Stimulated activated CD4-positive, alpha-beta T cell treated with anti-CD3 and anti-CD28 coated beads, TNF-alpha, amount 100 ng/mL, for 48 hours (primary cell): ENCODE measurements at places on chromosomes 7 and 10.

- no peak for DNase-seq
Measured at GRCh38 chr10:108469940-108470339, 1305.4 kb upstream of the SORCS1 start.

DNA sequence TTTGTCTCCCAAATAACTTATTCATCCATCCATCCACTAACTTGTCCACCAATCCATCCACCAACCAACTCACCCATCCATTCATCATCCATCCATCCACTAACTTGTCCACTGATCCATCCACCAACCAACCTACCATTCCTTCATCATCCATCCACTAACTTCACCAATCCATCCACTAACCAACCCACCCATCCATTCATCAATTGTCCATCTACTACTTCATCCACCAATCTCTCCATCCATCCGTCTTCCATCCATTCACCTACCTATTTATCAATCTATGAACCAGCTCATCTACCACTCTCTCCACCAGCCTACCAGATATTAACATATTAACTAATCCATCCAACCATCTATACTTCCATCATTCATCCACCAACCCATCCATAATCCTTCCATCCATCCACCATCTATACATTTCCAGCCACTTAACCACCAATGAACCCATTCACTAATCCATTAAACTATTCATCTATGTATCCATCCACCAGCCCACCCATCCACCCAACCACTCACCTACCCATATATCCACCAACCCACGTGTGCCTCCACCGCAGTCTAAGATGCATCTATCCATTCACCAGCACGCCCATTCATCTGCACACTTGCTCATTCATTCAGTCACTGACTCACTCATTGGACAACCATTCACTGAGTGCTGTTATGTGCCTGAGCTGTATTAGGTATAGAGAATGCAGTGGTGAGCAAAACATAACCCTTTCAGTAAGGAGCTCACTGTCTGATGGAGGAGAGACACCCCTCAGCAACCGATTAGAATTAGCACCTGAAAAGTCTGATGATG is 19.8 kb upstream of the TBL2 start:
- no peak for DNase-seq

DNA sequence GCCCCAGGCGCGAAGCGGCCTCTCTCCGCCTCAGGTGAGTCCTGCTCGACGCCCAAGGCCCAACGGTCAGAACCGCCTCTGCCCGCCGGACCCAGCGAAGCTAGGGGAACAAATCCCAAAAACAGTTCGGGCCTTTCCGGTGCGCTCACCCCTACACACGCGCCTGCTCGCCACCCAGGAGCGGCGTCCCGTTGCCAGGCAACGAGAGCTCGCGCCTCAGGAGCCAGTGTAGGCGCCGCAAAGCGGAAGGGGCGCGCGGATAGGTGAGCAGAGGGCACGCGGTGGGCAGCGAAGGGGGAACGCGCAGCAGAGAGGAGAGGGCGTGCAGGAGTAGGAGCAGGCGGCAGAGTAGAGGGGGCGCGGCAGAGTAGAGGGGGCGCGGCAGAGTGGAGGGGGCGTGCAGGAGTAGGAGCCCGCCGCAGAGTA is at the start of the genes DYDC1 and DYDC2:
TSS of gene DYDC1 (minus strand) at position 193 of the 426 bp plus-strand sequence. CDS start 4,154 bp downstream, outside the sequence.
TSS of gene DYDC2 (plus strand) at position 219 of the 426 bp plus-strand sequence. CDS start 5,663 bp downstream, outside the sequence.
- DNase-seq = peak; percentile 26

DNA sequence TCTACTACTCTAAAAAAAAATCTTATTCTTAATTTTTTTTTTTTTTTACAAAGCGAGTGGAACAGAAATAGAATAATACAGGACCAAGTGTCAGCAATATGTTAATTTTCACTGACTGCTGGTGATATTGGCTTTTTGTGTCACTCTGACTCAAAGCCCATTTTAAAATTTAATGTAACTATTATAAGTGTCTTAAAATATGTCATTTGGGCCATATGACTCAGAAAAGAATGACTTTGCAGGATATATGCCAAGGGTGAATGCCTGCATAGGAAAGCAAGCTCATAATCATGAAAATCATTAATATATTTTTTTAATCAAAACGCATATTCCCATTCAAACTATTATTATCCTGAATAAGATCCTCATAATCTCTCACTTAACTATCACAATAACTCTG is 149.2 kb downstream of the GNAT3 start:
- DNase-seq = no peak

DNA sequence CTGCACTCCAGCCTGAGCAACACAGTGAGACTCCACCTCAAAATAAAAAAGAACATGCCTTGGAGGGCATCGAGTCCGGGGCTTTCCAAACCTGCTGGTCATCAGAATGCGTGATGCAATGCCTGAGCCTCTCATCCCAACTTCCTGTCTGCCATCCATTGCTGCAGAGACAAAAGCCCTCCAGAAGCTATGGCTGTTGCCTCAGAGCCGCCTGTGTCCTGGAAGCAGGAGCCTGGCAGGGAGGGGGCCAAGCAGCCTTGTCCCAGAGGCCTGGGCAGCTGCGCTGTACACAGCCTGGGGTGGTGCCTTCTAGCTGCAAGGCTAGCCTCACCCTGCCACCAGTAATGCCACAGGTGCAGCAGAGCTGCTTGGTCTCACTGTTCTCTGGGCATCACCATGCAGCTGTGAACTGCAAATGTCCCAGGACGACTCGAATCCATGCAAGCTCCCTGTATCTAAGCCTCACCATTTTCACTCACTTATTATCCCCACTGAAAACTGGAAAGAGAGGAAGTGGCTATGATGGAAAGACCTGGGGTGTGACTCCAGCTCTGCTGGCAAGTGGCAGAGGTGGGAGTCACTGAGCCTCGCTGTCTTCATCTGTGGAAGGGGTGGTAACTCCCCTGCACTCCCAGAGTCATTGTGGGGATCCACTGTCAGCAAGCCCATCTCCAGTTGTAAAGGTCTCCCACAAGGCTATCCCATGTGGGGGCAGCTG is 7.0 kb downstream of the ALOX5 start:
- DNase-seq = no peak

DNA sequence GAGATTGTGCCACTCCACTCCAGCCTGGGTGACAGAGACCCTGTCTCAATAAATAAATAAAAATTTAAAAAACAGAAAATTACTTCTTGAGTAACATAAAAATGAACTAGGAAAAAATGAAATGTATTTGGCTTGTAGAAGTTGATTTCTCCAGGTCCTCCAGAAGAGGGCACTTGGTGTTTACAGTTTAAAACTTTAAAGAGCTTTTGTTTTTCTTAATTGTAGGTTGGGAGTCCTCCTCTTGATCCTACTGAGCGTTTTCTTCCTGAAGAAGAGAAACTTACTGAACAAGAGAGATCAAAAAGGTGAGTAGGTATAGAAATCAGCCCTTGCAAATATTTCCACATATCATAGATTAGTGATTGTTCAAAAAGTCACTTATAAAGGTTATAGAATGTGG is 16.2 kb downstream of the KIFBP start:
- no peak for DNase-seq

DNA sequence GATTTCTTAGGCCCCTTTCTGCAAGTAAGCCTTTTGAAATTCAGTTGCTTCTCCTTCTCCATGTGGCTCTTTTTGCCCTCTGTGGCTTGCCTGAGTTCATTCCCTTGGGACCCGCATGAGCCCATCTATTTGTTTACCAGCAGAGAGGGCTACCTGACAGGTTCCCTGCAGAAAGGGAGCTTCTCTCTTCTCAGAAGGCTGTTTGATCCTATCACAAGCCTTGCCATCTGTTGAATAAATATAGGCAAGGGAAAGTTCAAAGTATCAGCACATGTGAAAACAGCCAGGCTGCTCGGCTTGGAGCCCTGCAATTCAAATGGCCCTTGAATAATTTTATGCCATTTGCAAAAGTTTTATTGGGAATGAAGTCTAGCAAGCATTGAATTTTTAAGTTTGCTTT is 720.2 kb upstream of the FZD8 start:
- DNase-seq = no peak

- no peak for DNase-seq
Measured at GRCh38 chr7:102467581-102468477, 3.0 kb downstream of the LRWD1 start.

GRCh38 chr7:153523320-153524015 is 528.7 kb upstream of the DPP6 start:
- DNase-seq = no peak

DNA sequence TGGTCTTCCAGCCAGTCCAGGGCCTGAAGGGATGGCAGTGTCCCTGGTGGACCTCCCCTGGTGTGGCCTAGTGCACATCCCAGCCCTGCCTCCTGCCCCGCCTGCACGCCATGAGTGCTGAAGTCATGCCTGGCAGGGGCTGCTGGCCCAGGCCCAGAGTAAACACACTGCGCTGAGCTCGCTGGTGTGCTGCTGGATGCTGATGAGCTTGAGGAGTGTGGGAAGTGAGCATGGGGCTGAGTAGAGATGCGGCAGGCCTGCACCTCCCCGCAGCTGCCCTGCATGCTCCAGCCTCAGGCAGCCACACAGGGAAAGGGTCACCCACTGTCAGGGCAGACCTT is 43.2 kb downstream of the HTRA1 start:
- DNase-seq = no peak

GRCh38 chr7:151123158-151123821 is 37.0 kb downstream of the AGAP3 start:
- no peak for DNase-seq

GRCh38 chr7:28104041-28104541 is 76.5 kb downstream of the JAZF1 start:
- no peak for DNase-seq

DNA sequence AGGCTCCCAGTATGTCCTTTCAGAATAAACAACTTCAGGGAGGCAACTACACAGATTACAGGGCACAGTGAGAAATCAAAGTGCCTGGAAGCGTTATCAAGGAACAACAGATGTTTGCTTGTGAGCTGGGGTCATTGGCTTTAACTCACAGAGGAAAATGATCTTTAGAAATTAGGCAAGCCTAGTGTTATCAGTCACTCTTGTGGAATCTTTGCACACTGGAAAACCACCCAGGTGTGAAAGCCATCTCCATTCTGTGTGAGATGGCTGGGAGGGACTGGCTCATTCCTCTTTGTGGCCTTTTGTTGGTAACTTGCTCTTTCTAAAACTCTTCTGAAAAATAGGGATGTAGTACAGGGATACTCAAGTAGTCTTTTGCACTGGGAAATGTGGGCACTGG is 716.0 kb downstream of the XPNPEP1 start:
- DNase-seq = no peak

DNA sequence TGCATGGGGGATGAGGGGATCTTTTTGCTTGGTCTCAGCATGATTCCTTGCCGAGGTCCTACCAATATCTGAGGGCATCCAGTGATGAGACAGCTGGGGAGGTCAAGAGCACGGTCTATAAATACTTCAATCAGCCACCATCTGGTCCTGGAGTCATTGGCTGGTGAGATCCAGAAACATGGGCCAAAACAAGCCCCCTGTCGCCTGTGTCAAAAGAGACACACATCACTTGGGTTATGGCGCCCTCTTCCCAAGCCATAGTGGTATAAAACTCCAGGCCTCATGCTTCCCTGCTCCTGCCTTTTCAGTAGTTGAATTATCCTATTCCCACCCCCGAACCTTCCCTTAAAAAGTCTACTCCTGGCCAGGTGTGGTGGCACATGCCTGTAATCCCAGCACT is 60.9 kb downstream of the SLC35B4 start:
- no peak for DNase-seq

GRCh38 chr7:102444961-102445673 is 11.7 kb downstream of the ORAI2 start:
- no peak for DNase-seq

DNA sequence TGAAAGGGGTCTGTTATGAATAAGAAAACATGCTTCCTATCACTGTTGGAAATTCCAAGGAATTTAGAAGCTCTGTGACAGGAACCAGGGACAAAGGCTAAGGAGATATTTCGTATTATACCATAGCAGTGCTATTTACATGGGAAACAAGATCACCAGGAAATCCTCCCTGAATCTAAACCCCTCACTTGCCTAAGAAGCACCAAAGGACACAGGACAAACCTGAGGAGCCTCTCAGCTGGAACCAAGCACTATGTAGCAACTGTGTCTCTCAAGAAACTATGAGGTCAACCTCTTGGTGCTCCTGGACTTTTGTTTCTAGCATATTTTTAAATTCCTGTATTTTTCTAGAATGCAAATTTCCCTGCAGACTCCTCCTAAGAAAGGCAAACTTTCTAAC is 20.8 kb upstream of the IFIT1B start:
- DNase-seq = no peak

- DNase-seq = no peak
Measured at GRCh38 chr7:98930921-98931320, 52.6 kb downstream of the TRRAP start.

DNA sequence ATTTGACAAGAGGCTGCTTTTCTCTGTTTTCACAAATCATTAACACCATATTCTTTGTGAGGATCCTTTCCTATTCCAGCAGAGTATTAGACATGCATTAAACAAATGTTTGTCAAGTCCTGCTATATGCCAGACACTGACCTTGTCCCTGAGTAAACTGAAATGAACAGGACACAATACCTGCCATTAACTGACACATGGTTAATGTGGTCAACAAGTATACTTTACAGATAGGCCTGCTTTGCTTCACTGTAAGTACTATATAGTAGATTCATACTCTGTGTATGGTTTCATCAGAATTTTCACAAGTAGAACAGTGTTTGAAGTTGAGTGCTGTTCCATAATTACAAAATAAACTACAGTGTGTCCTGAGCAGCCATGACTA is 5.9 kb downstream of the TNKS2 start:
- no peak for DNase-seq

DNA sequence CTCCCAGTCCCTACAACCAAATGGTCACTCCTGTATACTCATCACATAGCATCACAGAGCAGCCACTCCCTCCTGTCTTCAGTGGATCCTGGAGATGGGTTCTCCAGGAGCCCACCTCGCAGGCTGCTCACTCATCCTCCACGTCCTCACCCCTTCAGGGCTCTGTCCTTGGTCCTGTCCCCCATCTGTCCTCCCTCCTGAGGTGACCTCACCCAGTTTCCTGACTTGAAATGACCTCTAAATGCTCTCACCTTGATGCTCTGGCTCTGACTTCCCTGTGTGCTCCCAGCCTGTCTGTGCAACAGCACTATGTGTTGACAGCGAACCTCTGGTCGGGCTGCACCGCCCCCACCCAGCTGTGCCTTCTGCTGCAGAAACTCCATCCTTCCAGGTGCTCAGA is 2.1 kb upstream of the PPP2R2D start:
- DNase-seq = no peak

- DNase-seq = no peak
Measured at GRCh38 chr10:75057680-75058079, 53.8 kb upstream of the SAMD8 start.

GRCh38 chr10:36265741-36266140 is 623.6 kb upstream of the FZD8 start:
- DNase-seq = no peak

GRCh38 chr10:625751-626711 is 63.4 kb downstream of the DIP2C start:
- DNase-seq = no peak

- no peak for DNase-seq
Measured at GRCh38 chr10:63713191-63714144, 192.3 kb downstream of the REEP3 start.

- DNase-seq = no peak
Measured at GRCh38 chr7:137488038-137488437, 144.5 kb upstream of the PTN start.

DNA sequence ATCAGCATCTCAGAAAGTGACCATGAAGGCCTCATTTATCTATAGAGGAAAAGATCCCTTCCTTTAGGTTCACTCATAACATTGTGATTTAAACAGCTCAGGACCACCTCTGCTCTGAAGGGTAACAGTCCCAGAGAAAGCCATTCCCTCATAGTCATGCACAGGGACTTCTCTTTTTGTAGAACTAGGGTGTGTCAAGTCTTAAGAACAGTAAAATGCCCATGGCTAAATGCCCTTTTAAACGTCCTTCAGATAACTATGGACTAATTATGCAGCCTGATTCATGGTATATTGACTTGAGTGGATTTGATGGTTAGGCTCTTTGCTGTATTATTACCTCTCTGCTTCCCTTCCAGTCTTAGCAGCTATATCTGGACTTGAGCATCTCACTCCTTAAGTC is 337.8 kb downstream of the SORCS1 start:
- no peak for DNase-seq
